ENCODE measurements at places on chromosomes 4 and X. TPM values are rescaled to one million over a fixed set of nuclear protein-coding genes. Genes with fewer than 3 reads are reported as not detected.

Gene REELD1
- total RNA-seq, result not detected

Gene ETDB
- not detected for total RNA-seq

Gene BMP3
- not detected for total RNA-seq

Gene MAGEA4
- not detected for total RNA-seq

- no peak for DNase-seq
Observed at GRCh38 chrX:338836-339400, 20.3 kb upstream of the GTPBP6 start.

DNA sequence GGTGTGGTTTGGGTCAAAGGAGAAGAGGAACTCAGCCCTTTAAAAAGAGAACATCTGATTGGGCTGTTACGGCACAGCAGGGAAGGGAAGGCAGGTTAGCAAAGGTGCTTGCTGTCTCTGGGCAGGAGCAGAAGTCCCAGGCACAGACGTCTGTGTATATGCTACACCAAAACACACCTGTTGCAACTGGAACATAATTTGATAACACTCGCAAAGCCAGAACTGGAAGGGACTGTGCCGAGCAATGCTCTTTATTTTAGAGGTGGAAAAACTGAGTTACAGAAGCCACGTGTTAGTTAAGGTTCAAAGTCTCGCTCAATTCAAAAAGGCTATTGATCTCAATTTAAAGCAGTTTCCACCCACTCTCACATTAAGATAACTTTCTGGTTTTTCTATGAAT, 2.2 kb upstream of the FAM114A1 start:
- DNase-seq, result no peak

DNA sequence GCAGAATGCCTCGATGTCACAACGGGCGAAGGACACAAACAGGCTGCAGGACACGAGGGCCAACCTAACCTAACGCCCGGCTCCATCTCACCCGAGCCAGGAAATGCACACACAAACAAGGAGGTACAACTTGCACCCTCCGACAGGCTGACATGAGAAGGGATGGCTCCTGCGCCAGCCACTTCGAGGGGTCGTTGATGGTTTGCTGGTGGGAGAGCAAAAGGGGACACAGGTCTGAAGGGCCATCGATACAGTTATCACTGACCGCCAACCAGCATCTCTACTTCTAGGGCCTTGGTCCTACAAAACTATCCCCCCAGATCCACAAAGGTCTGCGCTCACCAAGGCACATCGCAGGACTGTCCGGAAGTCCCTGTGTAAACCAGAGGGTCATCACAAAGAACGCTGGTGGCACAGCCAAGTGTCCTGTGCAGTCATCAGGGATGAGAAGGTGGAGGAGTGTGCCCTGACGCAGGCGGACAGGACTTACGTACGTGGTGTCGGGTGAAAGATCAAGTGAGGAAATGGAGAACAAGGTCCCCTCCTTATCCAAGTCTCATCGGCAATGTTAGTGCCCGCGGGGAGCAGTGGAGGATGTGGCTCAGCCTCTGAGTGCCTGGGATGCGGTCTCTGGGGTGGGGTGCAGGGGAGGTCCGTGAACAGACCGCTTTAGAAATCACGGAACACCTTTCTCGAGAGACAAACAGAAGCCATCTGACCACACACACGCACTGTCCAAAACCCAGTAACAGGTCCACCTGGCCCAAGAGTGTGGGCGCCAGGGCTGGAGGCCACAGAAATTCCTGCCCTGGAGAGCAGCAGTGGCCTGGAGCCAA, 7.0 kb downstream of the MXD4 start:
- peak; percentile 7 for DNase-seq

DNA sequence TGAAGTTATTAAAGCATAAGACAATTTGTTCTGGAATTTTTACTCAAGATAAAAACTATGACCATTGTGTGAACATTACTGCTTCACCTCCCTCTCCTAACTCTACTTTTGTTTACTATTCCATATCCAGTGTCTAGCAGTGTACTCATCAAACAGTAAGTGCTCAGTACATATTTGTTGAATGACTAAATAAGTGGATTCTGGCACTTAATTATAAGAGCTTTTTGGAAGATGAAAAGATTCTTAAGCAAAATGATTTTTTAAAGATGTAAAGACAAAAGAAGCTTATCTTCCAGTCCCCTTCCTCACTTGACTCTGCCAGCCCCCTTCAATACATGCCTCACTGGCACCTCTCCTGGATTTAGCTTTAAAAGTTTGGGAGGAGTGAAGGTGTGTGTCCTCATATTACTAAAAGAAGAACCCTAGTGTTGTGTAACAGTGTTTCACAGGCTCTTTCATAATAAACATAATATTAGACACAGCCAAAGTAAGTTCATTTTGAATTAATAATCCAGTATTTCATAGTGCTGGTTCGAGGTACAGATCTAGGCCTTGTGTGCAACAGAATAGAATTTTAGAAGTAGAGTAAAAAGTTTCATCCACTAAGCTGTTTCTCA, 53.0 kb downstream of the GAB1 start:
- DNase-seq, result no peak

- DNase-seq, result no peak
Observed at GRCh38 chrX:10952619-10953018, 158.5 kb upstream of the HCCS start.

DNA sequence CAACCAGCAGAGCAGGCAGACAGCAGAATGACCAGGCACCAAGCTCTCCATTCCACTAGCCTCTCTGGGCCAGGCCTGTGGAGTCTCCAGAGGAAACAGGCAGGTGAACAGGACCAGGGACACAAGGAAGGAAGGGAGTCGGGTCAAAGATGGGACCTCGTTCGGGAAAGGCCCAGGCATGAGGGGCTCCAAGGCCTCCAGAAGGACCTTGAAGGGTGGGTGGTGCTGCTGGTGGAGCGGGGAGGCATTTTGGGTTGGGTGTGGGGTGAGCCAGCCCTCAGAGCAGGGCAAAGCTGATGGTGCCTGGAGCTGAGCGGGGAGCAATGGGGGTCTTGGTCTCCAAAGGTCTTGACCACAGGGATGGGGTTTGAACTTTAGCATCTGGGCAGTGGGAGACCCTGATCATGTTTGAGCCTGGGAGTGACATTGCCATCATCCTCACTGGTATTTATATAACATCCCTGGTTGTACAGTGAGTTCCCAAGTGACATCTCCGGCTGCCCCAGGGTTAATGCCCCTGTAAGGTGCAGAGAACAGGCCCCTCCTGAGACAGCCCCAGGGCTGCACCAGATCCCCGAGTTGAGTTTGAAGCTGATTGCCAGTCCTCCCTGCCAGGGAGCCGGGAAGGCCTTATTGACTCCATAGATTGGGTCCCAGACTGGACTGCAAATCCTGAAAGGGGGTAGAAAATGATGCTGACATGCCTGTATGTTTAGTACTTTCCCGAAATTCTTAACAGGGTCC, 52.7 kb downstream of the PSAPL1 start:
- DNase-seq, result no peak

DNA sequence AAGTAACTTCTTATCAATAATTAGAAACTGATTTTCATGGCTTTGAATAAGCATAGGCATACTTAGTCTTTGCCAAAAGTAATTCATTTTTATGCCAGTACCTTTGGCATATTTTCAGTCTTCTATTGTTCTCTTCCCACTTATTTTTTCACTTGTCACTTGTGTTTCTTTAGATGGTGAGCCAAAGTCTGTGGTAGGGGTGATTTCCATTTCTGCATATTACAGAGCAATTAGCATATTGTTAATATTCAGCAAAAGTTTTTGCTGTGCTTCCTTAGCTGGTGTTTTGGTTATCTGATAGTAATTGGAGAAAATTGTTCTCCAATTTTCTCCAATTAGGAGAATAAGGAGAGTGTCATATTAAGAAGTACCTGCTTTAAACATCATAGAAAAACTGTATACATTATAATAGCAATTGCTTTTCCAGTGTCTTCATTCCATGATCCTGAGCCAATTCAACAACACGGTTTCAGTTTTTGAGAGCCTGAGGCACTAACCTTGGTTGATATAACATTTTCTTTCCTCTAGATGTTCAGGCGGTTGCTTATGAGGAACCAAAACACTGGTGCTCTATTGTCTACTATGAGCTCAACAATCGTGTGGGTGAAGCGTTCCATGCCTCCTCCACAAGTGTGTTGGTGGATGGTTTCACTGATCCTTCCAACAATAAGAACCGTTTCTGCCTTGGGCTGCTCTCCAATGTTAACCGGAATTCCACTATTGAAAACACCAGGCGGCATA, 64.7 kb downstream of the SMAD1 start:
- DNase-seq, result no peak

GRCh38 chrX:7127056-7127455, 20.5 kb upstream of the STS start:
- DNase-seq, result no peak
